Brain (organoid and tissue), 16 donors: ENCODE measurements at places on chromosomes 6 and 20. TPM values are rescaled to one million over a fixed set of nuclear protein-coding genes. Genes with fewer than 3 reads are reported as not detected.
A peak's percentile ranks its signal among the peaks of the same experiment; 100 is the strongest.

Gene DEFB132
- not detected for polyA plus RNA-seq

DNA sequence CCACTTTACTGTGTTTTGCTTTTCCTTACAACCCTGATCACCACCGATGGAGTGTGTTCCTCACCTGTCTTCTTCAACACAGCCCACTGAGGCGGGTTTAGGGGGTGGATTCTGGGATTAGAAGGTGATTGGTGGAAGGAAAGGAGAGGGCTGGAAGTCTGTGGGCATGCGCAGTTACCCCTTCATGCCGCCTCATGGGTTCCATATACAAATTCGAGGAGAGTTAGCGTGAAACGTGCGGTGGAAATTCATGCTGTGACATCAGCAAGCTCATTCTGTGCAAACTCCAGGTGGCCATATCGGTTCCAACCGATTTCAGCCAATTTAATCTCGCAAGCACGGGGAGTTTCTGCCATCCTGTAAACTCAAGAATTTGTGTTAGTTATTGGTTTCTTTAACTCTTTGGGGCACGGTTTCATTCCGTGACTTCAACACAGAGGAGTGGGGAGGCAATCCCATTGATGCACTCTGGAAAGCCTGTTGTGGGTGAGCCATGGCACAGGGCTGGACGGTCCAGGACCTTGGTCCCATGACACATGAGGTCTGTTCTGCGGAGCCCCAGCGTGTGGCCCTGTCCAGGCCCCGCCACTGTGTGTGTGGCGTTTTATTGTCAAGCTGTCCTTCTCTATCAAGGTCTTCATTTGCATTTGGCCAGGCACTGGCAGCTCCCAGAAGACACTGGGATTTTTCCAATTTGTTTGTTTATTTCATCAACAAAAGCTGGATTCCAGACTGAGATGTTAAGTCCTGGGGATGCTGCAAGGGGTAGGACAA lies 482.8 kb upstream of the SULF2 start:
- DNase-seq, result no peak

Gene TRIM10
- polyA plus RNA-seq, result not detected

DNA sequence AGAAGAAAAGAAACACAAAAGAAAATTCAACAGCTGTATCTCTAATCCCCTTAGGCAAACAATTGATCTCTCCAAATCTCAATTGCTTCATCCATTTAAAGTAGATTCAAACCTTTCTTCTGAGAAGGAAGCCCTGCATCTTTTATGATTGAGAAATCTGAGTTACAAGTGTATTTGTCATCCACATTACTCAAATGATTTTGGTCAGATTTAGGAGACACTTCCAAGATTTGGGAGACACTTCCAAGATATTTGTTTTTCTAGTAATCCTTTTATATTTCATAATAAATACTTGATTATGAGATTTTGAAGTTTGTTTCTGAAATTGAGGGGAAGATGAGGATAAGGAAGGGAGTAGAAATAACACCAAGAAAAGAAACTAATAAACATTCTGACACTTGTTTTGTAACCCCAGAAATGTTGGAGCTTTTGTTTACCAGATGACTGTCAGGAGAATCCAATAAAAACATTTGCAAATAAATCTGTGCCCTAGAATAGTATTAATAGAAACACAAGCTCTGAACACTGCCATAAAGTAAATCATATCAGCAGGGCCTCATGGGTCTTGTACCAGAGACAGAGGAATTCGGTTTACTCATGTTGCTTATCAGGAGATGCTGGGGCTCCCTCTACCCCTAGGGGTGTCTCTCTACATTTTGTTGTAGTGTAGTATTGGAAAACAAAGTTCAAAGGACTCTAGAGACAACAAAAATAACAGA lies 314.3 kb upstream of the NT5E start:
- DNase-seq, result no peak

Gene PPP1R14C
- 1.8 TPM for polyA plus RNA-seq

Gene SIRPD
- polyA plus RNA-seq, result not detected

Gene ENPP1
- 0.36 TPM for polyA plus RNA-seq

DNA sequence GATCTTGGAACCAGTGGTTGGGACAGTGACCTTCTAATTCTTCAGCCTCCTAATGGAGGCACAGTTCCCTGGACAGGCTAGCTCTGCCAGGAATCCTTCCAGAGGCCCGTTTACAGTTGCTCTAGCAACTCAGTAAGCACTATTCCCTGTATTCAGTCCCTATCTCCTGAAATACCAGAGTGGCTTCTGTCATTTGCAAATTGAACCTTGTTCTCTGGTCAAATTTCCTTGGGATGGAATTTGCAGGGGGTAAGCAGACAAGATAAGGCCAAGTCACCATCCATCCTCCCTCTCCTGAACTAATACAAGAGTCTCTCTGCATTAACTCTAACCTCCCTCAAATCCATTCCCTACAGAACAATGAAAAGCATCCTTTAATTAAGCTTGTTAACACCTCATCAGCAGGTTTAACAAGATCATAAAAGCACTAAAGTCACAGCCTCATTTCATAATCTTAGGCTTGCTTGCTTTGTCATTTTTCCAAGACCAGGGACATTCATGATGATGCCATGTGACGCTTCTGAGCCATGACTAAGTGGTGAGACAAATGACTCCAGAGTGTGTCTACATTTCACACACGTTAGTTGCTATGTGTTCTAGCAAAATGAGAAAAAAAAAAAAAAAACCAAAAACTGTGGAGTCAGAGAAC lies 37.1 kb downstream of the SLC22A23 start:
- no peak for DNase-seq

Gene PDE7B
- polyA plus RNA-seq, result 1.6 TPM

GRCh38 chr6:37570482-37571133 lies 70.9 kb upstream of the CCDC167 start:
- peak; percentile 41 for DNase-seq

- no peak for DNase-seq
Measured at GRCh38 chr6:1075444-1075843, 236.5 kb upstream of the FOXQ1 start.

DNA sequence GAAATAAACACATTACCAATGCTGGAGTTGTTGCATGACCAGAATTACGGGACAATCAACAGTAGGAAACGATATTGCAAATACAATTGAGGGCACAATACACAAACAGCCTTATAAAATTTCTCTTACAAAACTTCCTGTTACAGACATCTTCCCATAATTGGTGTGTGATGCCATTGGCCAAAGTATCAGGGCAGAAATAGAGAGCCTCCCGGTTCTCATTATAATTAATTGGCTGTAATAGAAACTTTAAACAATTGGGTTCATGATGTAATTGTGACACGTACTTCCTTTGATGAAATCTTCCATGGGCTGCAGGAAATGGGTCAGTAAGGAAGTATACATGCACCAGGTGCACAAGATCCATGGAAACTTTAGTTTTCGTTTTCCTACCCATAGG lies 40.3 kb upstream of the RALGAPA2 start:
- DNase-seq, result no peak

Gene MLN
- polyA plus RNA-seq, result not detected

GRCh38 chr6:118223316-118223715 lies 316.3 kb downstream of the SLC35F1 start:
- DNase-seq, result no peak

DNA sequence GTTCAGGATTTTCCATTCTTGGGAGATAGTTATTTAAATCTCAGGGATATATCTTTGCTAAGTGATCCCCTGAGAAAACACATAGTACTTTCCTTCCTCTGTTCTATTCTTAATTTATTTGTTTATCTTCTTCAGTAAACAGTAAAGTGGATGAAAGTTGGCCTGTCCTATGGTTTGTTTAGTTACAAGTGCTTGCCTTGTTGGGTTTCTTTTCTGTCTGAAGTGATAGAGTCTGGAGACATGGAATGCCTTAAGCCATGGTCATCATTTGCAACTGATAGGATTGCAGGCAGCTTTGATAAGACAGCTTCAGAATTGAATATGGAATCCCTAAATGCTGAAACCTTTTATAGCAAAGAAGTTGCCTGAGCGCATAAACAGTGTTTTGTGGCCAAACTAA lies 4.9 kb downstream of the ADGRG6 start:
- DNase-seq, result no peak

Gene TRIM31
- not detected for polyA plus RNA-seq

- DNase-seq, result no peak
Measured at GRCh38 chr6:107444277-107444676, 15.1 kb downstream of the PDSS2 start.

Gene RAD21L1
- not detected for polyA plus RNA-seq

DNA sequence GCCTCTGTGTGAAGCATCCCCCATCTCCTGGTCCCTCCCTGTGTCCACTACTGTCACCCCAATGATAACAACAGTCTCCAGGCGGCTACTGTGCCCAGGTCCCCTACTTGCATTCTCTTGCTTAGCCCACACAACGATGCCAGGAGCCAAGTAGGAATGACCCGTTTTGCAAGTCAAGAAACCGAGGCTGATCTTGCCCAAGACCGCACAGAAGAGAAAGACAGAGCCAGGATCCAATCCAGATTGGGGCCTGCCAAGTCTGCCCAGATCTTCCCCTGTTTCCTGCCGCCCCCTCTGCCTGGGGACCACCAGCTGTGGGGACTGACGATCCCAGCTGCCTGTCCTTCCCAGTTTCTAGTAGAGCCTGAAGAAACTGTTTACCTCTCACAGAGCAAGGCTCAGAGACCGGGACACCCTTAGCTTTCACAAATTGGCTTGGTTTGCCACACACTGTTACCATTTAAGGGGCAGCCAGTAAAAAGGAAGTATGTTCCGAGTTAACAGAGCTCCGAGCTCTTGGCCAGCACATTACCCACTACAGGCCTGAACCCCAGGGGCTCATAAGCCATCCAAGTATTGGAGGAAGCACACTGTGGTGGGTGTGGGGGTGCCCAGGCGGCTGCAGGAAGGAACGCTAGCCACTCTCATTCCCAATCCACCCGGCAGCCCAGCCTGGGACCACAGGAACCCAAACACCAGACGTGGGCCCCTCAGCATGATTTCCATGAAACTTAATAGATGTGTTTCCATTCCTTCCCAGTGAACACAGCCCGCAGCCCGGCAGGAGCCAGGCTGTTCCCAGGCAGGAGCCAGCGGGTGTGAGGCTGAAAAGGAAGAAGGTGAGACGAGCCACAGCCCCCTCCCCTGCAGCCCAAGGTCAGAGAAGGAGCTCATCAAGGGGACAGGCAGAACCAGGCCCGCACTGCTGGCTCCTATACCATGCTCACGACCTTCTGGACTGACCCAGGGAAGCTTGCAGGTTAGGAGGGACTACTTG lies 7.9 kb downstream of the KIAA1755 start:
- no peak for DNase-seq

DNA sequence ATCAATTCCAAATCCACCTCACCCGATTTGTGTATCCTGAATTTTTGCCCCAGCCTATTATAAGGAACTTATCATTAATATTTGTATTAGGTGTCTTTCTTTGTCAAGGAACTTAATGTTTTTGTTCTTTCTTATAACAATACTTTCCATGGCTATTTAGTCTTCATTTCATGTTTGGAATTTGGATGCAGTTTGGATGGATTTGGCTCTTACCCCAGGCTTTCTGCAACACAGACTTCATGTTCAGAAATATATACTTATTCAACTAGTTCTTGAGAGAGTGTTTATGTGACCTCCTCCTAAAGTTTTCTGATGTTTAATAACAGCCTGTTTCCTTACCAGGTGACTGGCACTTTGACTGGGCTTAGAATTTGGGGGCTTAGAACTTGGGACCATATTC lies 35.9 kb upstream of the TOX2 start:
- DNase-seq, result no peak

- DNase-seq, result peak; percentile 72
Measured at GRCh38 chr6:21953831-21954801, 342.7 kb downstream of the PRL start.

DNA sequence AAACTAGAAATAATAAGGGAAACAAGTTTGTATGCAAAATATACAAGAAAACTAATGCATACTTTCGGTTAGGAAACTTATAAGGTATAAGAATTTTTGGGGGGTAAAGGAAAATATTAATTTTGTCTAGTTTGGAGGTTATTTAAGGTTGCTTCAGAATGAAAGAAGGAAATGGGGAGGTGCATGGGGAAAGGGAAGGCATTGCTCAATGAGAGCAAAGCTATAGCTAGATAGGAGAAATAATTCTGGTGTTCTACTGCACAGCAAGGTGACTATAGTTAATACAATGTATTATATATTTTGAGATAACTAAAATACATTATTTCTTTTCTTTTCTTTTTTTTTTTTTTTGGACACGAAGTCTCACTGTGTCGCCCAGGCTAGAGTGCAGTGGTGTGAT lies 5.4 kb upstream of the MYMX start:
- no peak for DNase-seq

- DNase-seq, result no peak
Measured at GRCh38 chr6:124676033-124676432, 286.2 kb upstream of the RNF217 start.

DNA sequence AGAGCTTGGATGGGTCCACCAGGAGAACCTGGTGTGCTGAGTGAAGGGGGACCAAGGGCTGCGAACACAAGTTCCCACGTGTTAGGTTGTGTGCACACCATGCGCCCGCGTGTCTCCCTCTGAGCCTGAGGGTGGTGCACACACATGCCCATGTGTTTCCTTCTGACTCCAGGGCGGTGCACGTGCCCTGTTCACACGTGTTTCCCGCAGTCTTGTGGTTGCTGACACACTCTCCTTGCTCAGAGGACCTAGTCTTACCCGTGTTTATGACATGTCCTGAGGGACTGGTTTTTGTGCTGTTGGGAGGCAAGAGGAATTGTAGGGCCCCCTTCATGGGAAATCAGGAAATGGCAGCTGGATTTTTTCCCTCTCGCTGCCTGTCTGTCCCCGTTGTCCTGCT lies 36.3 kb upstream of the PCMTD2 start:
- DNase-seq, result no peak

GRCh38 chr6:28371706-28372451 lies 22.1 kb downstream of the ZKSCAN3 start:
- DNase-seq, result no peak

Gene CD93
- 8.5 TPM for polyA plus RNA-seq

DNA sequence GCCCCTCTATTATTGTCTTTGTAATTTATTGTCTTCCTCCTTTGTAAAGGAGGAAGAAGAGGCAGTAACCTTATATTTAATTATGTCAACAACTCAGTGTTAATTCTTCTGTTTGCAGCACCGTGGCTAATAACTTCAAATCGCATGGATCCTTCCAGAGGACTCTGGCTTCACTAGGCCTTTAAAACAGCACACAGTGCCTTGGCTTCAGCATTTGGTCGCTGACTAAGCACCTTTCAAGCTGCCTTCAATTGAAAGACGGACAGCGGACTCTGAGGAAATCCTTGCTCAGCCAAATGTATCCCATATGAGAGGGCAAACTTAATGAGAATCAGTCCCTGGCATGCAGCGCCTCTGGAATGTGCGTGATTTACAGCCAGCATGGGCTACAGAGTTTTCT lies 64.2 kb downstream of the SGK1 start:
- peak; percentile 52 for DNase-seq

DNA sequence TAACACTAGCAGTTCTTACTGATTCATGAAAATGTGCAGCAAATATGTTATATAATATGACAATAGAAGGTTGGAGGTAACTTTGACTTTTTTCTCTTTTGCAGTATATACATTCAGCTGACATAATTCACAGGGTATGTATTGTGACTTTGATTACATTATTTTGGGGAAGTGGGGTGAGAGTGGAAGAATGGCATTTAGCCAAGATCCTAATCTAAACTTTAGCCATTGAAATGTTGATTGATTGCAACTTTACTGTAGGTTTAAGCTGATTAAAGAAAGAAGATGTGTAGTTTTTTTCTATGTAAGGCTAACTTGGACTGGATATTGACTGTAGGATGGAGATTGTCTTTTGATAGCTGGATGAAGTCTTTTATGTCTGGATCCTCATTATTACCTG lies 46.0 kb downstream of the MAPK14 start:
- no peak for DNase-seq

GRCh38 chr20:32907886-32908285 lies 49.2 kb downstream of the EFCAB8 start:
- DNase-seq, result no peak

Gene RHAG
- polyA plus RNA-seq, result not detected
